ENCODE measurements at places on chromosomes 12 and 14.

DNA sequence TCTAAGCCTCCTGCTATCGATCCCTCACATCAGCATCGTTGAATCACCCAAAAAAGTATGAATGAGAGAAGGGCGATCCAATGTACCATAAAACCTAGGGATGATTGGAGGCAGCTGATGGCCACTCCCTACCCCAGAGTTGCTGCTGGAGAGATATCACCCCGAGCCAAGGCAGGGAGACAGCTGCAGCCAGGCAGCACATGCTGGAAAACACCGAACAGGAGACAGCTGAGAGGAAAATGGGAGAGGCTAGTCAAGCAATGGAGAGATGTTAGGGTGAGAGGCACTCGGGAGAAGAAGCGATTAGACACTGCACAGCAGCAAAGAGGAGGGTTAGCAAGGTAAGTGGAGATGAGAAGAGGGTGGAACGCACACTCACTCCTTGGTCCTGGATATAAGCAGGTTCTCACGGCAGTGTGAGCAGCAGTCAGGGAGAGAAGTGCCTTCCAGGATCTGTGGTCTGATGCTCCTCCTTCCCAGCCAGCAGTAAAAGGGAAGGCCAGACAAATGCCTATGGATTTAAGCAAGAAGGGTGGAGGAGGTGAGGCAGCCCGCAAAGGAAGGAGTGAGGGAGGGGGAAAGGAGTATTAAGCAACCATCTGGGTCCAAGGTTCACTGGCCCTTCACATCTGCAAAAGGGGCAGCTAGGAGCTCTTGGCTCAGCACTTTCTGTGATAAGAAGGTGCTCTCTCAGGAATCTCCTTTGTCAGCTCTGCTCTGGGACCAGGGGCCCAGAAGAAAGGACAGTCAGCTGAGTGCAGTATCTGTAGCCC lies at the start of gene SLC7A7:
Gene SLC7A7, minus strand, starts transcription at position 495 of the 773 bp plus-strand sequence. CDS start 2,037 bp downstream, outside the sequence.
- no peak for DNase-seq

GRCh38 chr12:79266343-79267144 lies 402.0 kb downstream of the SYT1 start:
- DNase-seq: no peak

- no peak for DNase-seq
Observed at GRCh38 chr12:59574406-59574805, 21.4 kb upstream of the SLC16A7 start.

DNA sequence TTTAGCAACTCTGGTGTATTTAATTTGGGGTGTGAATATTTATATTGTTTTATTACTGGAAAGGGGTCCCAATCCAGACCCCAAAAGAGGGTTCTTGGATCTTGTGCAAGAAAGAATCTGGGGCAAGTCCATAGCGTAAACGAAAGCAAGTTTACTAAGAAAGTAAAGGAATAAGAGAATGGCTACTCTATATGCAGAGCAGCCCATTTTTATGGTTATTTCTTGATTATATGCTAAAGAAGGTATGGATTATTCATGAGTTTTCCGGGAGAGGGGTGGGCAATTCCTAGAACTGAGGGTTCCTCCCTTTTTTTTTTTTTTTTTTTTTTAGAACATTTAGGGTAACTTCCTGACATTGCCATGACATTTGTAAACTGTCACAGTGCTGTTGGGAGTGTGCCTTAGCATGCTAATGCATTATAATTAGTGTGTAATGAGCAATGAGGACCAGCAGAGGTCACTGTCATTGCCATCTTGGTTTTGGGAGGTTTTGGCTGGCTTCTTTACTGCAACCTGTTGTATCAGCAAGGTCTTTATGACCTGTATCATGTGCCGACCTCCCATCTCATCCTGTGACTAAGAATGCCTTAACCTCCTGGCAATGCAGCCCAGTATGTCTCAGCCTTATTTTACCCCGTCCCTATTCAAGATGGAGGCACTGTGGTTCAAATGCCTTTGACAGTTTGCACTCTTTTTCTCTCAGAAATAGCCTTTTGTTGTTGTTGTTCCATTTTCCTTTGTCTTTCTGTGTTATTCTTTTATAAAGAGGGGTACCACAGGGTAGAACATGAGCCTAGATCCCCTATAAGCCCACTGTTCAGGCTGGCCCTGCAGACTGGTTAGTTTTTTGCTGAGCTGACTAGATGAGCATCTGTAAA lies 75.5 kb upstream of the DCD start:
- DNase-seq: no peak

- DNase-seq: no peak
Observed at GRCh38 chr12:47545938-47546609, 159.8 kb downstream of the RPAP3 start.

DNA sequence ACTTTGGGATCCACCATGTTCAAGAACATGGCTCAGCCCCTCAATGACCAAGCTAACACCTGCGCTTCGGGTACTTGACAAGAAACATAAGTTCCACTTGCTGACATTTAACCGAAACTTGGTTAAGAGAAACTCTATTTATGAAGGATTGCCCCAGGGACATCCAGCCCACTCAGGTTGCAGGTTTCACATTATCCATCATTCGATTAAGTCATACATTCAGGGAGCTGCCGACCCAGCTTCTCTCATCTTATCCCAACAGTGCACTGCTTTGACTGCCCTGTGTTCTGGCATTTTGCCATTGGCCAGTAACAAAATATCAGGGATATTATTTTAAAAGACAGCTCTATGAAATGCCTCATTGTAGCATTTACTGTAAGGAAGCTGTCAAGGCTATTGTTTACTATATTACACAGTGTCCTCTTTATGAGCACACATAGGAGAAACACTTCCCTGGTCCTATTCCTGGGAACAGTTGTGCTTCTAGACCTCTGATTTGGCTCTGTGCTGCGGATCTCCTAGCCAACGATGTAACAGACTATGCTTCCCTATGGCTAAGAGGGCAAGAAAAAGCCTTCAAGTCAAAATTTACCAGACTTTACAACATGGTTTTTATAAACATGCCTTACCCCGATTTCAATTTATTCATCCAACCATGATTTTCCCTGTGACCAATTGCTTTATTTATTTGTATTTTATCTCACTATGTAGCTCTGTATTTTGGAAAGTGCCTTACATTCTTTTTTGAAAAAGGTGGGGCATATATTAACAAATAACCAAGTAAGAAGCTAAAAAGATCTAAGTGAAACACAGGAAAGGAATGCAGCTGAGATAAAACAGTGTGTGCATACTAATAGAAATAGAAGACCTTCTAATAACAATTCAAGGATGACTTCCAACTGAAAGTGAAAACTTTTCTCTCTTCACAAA lies 109.3 kb downstream of the ITPR2 start:
- no peak for DNase-seq

DNA sequence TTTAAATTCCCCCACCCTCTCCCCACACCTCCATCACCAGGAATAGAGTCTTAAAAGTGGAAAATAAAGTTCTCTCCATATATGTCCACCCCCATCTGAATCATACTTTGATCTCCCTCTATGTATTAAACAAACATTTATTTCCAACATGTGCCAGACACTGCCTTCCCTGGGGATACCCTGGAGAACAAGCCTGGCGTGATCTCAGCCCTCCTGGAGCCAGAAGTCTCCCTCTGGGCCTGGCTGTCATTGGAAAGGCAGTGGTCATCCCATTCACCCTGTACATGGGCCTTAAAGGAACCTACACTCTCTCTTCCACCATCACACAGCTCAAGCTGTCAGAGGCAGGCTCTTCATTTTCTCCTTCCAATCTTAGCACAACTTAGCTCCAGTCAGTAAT lies 143.6 kb downstream of the EMP1 start:
- no peak for DNase-seq

DNA sequence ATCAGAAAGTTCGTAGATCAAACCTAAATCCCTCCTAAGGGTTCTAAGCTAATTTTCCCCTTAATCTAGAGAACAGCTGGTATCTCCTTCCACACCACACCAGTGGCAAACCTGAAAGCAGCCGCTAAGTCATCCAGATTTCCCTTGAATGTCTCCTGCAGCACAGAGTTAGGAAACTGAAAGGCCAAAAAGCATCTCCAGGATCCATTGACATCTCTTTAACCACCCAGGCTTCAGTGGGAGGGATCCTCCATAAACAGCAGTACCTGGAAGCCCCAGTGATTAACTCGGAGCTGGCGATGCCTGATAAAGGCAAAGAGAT lies 47.6 kb downstream of the CRACR2A start:
- no peak for DNase-seq

DNA sequence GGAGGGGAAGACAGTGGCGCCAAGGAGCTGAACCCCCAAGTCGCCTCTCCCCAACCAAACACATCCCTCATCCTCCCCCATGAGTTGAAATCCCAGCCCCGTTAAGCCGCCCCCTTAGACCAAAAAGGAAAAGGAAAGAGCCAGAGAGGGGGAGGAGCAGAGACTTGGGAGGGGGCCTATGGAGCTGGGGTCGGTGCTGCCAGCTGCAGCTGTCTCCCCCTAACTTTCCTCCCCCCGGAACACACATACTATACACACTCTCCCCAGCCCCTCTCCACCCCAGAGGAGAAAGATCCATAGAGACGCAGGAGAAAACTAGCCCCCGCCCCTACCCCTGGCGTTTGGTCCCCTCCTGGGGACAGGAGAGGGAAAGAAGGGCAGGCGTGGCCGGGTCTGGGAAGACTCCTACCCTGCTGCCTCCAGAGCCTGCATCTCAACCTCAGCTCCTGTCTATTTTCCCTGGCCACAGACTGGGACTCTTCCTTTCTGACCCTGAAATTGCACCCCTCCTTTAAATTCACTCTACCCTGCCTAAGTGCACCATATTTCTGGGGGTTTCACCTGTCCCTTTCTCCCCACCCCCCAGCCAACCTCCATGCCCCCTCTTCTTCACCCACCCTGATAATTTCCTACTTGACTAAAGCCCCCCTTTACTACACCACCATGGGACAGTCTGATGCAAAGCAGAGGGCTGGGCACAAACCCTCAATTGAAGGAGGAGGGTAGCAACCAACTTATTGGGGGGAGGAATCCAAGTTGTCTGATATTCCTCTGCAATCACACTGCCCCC lies 1.7 kb upstream of the HOXC9 start:
- no peak for DNase-seq

- no peak for DNase-seq
Observed at GRCh38 chr14:59267046-59267445, 78.6 kb downstream of the DAAM1 start.

GRCh38 chr12:108009442-108010070 lies 119.5 kb upstream of the WSCD2 start:
- DNase-seq: no peak

- no peak for DNase-seq
Observed at GRCh38 chr12:63064080-63064479, 86.9 kb downstream of the AVPR1A start.

GRCh38 chr12:117129391-117129790 lies 30.2 kb upstream of the TESC start:
- no peak for DNase-seq

DNA sequence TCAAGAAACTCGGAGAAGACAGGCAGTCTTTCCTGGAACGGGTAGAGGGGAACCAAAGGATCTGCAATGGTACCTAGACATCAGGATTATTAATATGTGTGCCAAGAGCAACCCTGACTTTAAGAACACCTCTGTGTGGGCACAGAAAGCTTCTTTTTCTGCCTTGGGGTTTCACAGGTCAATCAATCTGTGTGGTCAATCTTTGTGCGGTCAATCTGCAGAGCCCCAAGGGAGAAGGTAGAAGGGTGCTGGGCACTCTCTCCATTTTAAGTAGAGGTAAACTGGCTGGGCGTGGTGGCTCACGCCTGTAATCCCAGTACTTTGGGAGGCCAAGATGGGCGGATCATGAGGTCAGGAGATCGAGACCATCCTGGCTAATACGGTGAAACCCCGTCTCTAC lies 100.7 kb downstream of the ARF6 start:
- no peak for DNase-seq

GRCh38 chr14:59931237-59931636 lies 11.3 kb downstream of the LRRC9 start:
- DNase-seq: no peak

DNA sequence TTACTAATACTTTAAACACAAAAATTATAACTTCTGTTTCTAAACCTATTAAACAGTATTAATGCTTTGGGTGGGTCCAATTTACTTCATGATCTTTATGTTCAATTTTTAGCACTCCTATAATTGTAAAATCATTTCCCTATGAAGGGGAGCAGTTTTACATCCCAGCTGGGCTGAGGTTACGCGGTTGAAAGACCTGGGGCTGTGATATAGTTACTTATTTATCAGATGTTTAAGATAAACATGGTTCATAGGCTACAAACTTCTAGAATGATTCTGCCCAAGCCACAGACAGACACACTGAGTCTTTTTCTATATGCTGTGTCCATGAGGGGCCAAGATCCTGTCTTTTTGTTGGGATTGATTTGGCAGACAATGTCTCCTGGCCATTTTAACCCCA lies 44.4 kb downstream of the DYRK2 start:
- no peak for DNase-seq

DNA sequence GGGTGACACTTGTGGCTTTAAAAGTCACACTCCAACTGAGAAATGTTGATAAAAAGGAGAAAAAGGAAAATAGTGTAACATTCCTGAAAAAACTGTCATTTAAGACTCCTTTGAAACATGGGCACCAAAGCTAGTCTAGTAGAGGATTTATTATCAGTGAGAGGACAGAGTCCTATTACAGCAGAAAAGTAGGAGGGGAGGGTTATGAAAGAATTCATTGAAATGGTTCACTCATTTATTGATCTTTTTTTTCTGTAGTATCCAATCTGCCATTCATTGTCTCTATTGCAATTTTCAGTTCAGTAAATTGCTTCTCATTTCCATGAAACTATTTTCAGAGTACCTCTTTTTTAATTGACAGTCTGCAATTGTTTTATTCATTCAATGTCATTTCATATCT lies 25.4 kb downstream of the PPM1A start:
- no peak for DNase-seq

GRCh38 chr12:31216479-31216878 lies 109.5 kb downstream of the SINHCAF start:
- DNase-seq: no peak

All from right atrium auricular region (tissue), 2 donors.